Dorsolateral prefrontal cortex (tissue), 122 donors: ENCODE measurements at places on chromosomes 5 and 9. TPM values are rescaled to one million over a fixed set of nuclear protein-coding genes. Genes with fewer than 3 reads are reported as not detected.

Gene PTPN3
- total RNA-seq: 16.2 TPM

Gene FAM163B
- 80.5 TPM for total RNA-seq

Gene AHRR
- total RNA-seq: 2.3 TPM

Gene PRSS3
- 34.9 TPM for total RNA-seq

Gene NTNG2
- 34.0 TPM for total RNA-seq

Gene ACOT12
- not detected for total RNA-seq

Gene BRIX1
- total RNA-seq: 13.6 TPM

- DNase-seq: no peak
Observed at GRCh38 chr9:12935714-12936113, 160.9 kb downstream of the LURAP1L start.

GRCh38 chr5:143229896-143230675 is 173.4 kb downstream of the NR3C1 start:
- DNase-seq: no peak

GRCh38 chr9:120351106-120351505 is 228.9 kb downstream of the CDK5RAP2 start:
- no peak for DNase-seq

GRCh38 chr9:135117281-135117680 is 29.8 kb downstream of the OLFM1 start:
- no peak for DNase-seq

GRCh38 chr5:148807851-148808250 is 18.6 kb upstream of the ADRB2 start:
- DNase-seq: no peak

DNA sequence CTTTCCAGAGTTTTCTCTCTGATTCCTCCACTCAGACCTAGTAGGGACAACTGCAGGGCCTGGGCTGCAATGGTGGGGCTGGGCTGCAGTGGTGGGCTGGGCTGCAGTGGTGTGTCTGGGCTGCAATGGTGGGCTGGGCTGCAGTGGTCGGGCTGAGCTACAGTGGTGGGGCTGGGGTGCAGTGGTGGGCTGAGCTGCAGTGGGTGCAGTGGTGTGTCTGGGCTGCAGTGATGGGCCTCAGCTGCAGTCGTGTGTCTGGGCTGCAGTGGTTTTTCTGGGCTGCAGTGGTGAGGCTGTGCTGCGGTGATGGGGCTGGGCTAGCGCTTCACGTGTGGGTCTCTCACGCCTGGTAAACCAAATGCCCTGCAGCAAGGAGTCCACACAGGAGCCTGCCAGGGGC is 27.4 kb downstream of the ABO start:
- no peak for DNase-seq
